ENCODE measurements at places on chromosomes 7 and 10.

GRCh38 chr10:77253556-77254064, 384.0 kb downstream of the KCNMA1 start:
- DNase-seq = no peak

GRCh38 chr7:69782917-69783684, 184.8 kb downstream of the AUTS2 start:
- no peak for DNase-seq

GRCh38 chr10:60430017-60430416, 40.3 kb upstream of the ANK3 start:
- no peak for DNase-seq

GRCh38 chr7:121605317-121605680, 209.2 kb upstream of the FAM3C start:
- DNase-seq = no peak

DNA sequence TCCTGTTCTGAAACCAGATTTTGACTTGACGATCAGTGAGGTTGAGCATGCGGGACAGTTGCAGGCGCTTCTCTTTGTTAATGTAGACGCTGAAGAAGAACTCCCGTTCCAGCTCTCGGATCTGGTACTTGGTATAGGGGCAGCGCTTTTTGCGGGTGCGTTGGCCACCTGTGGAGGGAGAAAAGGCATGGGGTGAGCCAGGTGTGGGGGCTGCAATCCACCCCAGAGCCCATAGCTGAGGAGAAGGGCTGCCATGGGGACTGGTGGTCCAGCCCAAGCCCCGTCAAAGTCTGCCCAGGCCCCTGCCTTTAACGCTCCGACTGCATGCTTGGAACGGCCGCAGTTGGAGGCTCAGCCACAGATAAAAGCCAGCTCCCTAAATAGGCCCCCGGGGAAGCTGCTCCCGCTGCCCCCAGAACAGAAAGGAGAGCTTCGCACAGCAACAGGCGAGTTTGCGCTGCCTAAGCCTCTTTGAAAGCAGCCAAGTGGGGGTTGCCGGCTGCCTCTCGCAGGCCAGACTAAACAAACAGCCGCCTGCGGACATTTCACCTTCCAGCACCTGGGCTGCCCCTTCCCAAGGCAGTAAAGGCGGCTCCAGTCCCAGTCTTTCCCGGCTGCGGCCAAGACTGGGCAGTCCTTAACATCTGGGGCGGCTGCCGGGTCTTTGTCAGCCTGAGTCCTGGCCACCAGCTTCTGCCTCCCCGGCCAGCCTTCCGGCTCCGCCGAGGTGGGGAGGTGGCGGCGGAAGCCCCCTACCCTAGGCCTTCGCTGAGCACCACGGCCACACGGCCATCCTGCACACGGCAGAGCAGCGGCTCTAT, 2.0 kb downstream of the HOXA11 start:
- DNase-seq = no peak

DNA sequence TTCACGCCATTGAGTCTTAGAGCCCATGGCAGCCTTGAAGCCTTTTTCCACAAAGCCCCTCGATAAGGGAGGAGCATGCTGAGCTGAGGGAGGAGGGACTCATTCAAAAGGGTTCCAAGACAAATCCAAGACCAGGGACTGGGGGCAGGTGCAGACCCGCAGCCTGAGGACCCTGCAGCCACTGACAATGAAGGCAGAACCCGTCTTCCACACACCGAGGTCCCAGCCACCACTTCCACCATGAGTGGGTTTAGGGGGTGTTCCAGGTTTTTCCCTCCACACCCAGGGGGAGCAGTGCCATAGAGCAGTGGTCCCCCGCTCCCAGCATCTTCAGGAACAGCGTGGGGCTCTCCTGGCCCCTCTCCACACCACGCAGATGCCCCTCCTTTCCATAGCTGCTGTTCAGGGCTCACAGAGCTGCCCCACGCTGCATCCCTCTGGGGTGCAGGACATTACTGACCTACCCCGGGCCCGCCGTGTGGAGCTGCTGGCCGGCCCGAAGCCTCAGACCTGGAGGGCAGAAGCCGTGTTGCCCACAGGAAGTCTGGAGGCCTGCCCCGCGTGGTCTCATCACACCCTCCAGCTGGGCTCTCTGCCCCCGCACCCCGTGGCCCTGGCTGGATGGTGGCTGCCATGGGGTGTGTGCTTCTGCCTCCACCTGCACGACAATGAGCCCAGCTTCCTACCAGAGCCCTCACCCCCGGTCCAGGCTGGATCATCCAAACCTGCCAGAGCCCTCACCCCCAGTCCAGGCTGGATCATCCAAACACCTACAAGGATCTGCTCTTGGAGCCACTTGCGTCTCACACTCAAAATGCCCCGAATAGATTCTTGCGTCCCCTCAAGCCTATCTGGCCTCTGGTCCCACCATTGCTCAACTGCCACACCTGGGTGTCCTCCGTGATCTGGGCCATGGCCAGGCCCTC, 220.0 kb upstream of the TCERG1L start:
- no peak for DNase-seq

- DNase-seq = no peak
These were observed 4.9 kb upstream of the ADCY1 start for GRCh38 chr7:45569290-45569685.
